CD4-positive, alpha-beta T cell treated with Interleukin-12 subunit alpha and Interleukin-12 subunit beta, for 1 hour (primary cell): ENCODE measurements at places on chromosomes 6 and 20.

DNA sequence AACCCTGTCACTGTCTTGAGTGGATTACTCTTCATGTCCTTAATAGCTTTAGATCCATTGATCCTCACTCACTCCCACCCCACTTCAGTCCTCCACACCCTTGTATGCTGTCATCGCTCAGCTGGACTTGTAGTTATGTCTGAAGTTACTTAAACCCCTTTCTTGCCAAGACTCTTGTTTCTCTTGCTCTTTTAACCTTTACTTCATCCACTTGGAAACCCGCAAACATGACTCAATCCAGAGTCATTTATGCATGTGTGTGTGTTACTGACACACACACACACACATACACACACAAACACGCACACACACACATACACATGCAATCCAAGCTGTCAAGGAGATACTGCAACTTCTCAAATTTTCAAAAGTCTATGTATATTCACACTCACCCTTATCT, 341.8 kb downstream of the SYNE1 start:
- DNase-seq: no peak

- no peak for DNase-seq
Measured at GRCh38 chr6:10313799-10314162, 101.1 kb downstream of the TFAP2A start.

GRCh38 chr6:150720774-150721233, 121.1 kb downstream of the PLEKHG1 start:
- no peak for DNase-seq

DNA sequence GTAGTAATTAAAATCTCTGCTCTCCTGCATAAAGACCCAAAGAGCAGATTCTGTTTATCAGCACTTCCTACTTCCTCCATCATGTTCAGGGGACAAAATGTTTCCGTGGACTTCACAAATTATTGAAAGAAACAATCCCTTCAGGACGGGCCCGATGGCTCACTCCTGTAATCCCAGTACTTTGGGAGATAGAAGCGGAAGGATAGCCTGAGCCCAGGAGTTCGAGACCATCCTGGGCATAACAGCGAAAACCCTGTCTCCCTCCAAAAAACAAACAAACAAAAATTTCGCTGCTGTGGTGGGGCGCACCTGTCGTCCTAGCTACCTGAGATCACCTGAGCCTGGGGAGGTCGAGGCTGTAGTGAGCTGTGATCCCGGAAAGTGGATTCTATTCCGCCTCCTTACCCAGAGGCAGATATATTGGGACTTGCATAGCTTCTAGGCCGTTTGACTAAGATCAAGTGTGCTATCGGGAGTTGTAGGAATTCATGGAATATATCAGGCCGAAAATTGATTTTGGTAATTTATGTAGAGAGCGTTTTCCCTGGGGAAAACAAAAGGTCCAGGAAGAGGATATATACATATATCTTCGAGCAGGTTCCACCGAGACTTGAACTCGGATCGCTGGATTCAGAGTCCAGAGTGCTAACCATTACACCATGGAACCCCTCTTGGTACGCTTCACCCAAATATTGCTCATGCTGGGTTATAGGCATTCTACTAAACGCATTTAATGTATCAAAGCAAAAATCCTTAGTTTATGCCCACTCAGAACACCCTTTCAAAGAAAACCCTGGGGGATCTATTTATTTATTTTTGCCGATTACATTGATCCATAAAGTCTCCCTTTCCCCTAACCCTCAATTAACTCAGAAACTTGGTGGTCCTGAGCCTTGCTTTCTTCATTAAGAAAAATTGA, 74.5 kb upstream of the ZNF184 start:
- no peak for DNase-seq

- DNase-seq: no peak
Measured at GRCh38 chr20:39851459-39851858, 837.6 kb downstream of the MAFB start.

- DNase-seq: peak; percentile 87
Measured at GRCh38 chr6:26553264-26553634, 15.1 kb downstream of the HMGN4 start.

DNA sequence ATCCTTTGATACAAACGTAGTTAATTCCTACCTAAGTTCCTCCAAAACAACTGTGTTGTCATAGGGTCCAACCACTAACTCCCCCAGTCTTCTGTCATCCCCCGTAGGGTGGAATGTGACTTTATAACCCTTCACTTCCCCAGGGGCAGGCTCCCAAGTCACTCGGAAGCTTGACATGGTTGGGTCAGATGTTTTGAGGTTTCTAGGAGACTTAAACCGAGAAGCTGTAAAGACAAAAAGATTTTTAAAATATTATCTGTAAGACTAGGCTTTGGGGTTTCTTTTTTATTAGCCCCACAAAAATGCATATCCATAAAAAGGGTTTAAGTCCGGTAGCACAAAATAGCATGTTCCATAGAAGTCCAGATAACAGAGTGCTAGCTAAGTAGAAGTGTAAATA, 50.2 kb downstream of the COL12A1 start:
- no peak for DNase-seq

- no peak for DNase-seq
Measured at GRCh38 chr6:145045582-145045981, 689.7 kb downstream of the EPM2A start.

- DNase-seq: no peak
Measured at GRCh38 chr6:124956018-124956417, 6.2 kb upstream of the RNF217 start.

GRCh38 chr6:13272131-13273046, 55.9 kb downstream of the TBC1D7 start:
- peak; percentile 23 for DNase-seq

- no peak for DNase-seq
Measured at GRCh38 chr6:105898286-105898685, 187.8 kb upstream of the PRDM1 start.

DNA sequence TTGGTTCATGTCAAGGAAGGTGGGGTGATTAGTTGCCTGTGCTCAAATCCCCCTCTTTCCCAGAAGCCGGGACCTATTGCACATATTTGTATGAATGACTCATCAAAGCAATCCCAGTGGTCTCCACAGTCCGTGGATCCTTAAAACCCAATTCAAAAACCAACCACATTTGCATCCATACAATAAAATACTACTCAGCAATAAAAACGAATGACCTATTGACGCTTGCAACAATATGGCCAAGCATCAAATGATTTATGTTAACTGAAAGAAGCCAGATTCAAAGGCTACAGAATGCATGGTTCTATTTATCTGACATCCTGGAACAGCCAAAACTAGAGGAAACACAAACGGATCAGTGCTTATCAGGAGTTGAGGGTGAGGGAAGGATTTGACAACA, 275.4 kb downstream of the PTPRT start:
- DNase-seq: no peak

DNA sequence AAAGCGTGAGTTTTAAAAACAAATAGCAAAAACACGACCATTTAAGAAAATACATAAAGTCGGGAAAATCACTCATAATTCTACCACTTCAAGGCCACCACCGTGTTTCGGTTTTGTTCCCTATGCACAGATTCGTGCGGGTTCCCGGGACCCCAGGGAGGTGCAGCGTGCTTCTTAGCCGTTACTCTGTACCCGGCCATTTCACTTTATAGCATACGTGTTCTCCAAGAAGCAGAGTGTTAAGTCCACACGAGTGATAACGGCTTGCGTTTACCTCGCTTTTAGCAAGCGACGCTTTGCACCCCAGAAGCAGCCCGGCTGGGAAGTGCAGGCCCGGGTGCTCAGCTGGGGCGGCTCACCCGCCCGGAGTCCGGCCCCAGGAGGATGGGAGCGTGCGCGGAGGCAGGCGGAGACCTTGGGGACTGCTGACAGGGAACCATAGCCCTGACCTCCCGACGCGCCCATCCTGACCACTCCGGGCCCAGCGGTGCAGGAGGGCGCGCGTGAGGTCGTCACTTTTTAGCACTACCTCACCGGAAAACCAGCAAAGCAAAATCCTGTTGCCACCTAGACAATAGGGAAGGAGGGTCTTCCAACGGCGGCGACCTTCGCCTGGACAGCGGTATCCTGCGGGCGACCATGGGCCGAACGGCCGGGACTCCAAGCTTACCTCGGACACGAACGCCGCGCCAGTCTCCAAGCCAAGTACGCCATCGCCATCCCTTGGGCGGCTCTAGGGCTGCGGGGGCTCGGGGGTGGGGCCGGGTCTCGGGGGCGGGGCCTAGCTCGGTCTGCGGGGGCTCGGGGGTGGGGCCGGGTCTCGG, at the start of gene ECI2:
Gene ECI2 (minus strand): TSS at position 735 of the 824 bp plus-strand sequence. CDS start 15 bp downstream, at position 720.
- DNase-seq: no peak

GRCh38 chr6:167472880-167473279, 148.0 kb downstream of the TTLL2 start:
- no peak for DNase-seq

DNA sequence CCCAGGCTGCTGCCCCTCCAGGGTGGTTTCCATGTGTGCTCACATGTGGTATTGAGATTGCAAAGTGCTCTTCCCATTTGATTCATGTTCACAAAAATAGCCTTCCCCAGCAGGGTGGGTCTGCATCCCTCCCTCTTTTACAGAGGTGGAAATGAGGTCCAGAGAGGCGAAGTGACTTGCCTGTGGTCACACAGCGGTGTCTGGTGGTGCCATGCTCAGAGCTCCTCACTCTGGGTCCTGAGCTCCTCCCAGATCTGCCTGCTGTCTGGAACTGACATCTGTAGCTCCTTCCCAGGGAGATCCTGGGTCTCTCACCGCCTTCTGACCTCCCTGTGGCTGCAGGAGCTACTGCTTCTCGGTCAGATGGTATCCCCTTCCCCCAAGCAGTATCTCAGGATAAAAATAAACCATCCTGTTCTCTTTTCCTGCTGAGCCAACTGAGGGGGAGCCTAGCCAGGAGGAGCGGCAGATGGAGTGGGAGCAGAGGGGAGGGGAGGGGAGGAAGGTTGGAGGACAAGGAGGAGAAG, 11.9 kb downstream of the CD40 start:
- no peak for DNase-seq

GRCh38 chr6:168979254-168979653, 274.4 kb downstream of the THBS2 start:
- no peak for DNase-seq

DNA sequence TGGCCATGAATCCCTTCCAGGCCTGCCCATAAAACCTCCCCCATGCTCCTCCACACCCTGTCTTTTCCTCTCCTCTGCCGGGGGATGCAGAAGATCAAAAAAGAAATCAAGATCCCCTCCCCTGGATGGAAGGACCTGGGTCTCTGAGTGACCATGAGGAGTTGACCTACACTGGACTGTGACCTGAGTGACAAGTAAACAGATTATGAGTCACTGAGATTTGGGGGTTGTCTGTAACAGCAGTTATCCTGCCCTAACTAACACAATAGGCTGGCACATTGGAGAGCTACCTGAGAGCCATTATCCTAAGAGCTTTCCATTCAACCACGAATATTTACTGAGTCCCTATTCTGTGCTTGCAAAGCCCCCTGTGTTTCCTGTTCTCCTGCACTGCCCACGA, 28.4 kb upstream of the SIRPA start:
- no peak for DNase-seq

DNA sequence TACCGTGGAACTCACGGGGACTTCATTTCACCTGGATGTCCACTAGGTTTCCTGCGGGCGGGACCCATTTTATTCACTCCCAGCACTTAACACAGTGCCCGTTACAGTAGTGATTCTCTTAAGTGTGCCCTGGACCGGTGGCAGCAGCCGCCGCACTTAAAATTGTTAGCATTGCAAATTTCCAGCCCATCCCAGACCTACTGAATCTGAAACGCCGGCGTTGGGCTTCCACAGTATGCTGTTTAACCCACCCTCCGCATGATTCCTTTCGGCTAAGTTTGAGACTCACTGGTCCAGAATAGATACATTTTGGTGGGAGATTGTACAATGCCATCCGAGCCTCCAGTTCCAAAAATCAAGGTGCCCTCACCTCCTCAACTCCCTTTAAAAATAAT, 967 bp downstream of the SMPDL3A start:
- DNase-seq: no peak

DNA sequence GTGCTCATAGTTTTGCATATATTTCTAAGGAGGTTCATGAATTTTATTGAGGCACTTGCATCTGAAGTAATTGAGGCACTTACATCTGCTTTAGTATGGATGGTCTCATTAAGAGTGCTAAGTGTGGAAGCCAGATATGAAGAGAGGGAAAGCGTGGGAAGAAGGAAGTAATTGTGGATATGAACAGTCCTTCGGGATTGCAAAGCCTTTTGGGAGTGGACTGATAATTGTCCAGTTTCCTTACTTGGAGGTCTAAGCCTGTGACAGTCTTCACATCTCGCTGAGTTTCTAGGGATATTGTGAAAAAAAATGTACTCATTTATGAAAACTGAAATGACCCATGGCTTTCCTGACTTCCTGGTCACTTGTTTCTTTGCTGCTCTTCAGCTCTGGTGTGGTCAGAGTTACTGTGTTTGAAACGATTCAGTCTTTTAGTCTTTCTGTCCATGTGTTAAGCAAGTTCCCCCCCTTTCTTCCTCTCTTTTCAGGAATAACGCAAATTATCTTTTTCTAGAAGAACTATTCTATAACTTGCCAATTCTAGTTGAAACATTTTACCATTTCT, 137.3 kb downstream of the ZFAND3 start:
- no peak for DNase-seq

- DNase-seq: peak; percentile 19
Measured at GRCh38 chr6:15901141-15902115, 227.5 kb upstream of the MYLIP start.

GRCh38 chr6:42817907-42818306, 36.1 kb downstream of the BICRAL start:
- DNase-seq: no peak

- no peak for DNase-seq
Measured at GRCh38 chr20:38184101-38184500, 19.0 kb upstream of the TGM2 start.

DNA sequence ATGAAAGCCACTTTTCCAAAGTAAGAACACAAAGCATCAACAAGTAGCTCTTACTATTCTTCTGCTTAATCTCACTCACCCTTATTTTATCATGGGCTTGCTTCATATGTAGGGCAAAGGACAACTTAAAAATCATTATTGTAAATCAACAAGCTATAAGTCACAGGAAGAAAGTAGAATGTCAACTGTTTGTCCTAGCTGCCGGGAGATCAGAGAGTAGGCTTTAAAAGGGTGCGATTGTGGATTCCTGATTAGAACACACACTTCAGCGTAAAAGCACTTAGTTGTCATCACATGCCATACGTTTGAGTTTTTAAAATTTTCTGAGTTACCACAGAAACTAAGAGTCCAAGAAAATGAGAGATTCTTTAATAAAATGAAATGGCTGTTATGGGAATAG, 44.4 kb upstream of the NHSL1 start:
- no peak for DNase-seq

DNA sequence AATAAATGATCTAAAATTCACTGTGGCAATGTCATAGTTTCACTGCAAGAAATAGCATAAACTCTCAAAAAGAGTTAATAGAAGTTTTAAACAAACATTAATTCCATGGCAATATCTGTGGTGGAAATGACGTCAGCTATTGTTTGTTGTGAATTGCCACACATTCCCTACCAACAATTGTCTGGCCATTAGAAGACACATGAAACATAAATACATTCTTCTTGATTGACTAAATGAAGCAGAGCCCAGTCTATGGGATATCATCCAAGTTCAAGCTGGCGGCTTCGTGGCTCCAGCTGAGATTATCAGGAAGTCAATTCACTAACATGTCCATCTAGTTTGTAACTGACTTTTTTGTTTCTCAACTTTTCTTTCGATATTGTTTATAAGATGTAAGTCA, 369.0 kb downstream of the ARHGAP18 start:
- DNase-seq: no peak

DNA sequence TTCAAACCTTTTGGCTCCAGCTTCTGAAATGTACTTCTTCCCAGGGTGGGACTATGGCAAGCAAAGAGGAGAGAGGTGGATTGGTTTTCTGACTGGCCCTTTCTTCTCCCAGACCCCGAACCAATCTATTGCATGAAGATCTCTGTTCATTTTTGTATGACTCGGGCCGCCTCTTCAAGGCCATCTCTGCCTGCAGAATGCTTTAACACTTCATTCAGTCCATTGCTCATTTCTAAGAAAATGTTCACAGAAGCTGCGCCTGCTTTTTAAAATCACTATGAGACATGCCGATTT, 1.6 kb downstream of the VGLL2 start:
- no peak for DNase-seq
